Stimulated activated naive CD8-positive, alpha-beta T cell treated with anti-CD3 and anti-CD28 coated beads, Interleukin-15, Interleukin-2, amounts not matched to agents 100 U/mL and 50 U/mL, for 24 hours (primary cell): ENCODE measurements at places on chromosomes 12 and 14.

DNA sequence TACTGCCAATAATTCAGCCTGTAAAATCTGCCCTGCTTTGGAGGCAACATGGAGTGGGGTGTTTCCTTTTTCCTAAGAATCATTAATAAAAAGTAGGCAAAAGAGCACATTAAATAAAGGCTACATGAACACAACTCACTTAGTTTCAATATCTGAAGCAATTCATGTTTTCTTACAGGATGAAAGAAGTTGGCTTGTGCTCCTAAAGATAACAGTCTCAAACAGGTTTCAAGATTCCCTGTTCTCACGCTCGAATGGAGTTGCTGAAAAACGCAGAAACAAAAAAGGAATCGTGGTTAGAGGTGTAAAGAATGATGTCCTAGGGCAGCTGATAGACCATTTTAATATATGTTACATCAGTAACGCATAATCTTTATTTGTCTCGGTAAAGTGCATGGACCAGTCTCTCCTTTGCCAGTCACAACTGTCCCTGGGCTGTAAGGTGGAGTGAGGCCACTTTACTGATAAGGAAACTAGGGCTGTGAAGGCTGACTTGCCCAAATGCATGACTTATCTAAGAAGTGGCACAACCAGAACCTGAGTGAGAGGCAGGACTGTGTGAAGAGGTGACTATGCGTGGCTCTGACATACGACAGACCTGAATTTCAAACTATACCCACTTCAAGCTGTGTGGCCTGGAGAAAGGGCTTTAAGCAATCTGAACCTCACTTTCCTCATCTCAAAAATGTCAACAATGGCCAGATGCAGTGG, 12.6 kb downstream of the GIT2 start:
- DNase-seq: no peak

GRCh38 chr12:45121224-45121623, 70.3 kb upstream of the DBX2 start:
- no peak for DNase-seq

- DNase-seq: no peak
Measured at GRCh38 chr12:96157427-96157826, 36.7 kb upstream of the ELK3 start.

DNA sequence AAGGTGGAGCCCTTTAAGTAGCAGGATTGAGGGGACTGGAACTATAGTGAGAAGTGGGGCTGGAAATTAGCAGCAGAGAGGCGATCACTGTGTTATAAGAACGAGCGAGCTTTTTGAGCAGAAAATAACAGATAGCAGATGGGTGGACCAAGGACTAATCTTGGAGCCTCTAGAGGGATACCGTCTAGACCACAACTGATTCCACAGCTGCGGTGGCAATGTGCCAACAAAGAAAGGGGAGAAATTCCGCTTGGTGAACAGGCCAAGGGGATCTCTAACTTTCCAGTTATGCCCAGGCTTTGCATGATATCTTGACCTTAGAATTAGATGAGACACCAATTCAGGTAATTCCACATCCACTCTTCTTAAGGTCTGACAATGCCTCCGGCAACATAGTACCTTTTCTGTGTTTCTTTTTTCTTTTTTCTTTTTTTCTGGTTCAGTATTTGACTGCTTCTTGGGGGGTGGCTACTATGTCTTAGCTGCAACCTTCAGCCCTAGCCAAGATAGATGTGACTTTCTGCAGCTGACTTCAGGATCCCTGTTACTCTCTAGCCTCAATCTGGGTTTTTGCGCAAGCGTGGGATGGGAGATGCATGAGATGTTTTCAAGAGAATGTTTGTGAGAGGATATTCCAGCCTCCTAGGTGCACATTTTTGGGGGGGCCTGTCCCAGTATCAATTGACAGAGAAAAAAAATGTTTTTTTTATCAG, 143.4 kb upstream of the CPSF6 start:
- DNase-seq: no peak

GRCh38 chr12:68981516-68981915, 48.5 kb upstream of the CPM start:
- DNase-seq: no peak

DNA sequence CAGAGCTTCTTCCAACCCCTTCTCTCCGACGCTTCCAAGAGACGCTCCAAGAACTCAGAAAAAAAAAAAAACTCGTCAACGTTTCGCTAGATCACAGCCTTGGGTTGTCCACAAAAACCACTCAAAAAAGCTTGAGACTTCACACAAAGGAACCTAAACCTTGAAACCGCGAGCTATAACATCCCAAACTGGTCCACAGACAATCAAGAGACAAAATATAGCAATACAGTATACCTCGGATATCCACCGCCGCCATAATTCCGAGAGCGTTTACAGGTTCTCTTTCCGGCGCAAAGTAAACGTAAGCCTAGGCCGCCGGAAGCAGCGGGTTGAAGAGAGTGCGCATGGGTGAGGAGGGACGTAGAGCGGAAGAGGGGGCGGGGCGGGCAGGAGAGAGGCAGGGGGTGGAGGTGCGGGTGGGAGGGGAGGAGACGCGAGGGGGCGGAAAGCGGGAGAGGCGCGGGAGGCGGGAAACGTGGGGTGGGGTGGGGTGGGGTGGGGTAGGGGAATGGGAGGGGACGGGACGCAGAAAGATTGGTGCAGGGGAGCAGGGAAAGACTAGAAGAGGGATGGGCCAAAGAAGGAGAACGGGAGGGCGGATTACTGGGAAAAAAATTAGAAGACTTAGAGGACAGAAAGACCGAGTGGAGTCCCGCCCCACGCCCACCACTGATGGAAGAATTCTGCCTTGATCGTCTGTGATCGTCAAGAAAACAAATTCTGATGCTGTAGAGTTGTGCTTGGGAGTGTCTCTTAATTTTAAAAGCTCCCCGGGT, at the start of gene MED6:
Gene MED6, minus strand, starts transcription at position 274 of the 776 bp plus-strand sequence. Its CDS starts 18 bp downstream, at position 256.
- peak; percentile 93 for DNase-seq

DNA sequence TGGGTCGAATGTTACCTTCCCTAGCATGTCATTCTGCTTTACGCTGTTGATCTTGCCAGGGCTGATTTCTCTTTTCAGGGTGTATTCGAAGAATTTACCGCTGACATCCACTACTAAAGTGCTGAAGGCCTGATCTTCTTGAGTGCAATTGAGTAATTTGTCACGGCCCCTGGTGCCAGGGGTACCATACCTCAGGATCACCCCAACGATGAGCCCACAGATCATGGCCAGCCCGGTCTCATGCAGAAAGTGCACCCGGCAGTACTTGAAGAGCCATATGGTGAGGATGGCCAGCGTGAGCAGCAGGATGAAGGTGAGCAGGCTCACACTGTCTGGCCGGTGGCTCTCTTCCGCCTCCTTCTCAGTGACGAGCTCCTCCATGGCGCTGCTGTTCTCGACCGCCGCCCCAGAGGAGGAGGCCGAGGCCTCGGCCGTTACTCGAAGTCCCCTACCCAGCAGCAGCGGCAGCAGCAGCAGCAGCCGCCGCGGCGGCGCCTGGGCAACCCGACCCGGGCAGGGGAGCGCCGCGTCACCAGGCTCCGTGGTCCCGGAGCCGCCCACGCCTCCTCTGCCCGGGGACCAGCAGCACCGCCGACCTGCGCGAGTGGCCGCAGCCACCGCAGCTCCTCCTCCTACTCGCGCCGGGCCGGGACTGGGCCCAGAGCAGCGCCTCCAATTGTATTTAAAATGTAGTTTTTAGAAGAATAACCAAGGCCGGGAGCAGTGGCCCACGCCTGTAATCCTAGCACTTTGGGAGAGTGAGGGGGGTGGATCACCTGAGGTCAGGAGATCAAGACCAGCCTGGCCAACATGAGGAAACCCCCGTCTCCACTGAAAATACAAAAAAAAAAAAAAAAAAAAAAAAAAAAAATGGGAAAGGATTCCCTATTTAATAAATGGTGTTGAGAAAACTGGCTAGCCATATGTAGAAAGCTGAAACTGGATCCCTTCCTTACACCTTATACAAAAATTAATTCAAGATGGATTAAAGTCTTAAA, 58.5 kb upstream of the TMPO start:
- DNase-seq: peak; percentile 58

- no peak for DNase-seq
Measured at GRCh38 chr12:110885152-110885840, 35.1 kb downstream of the MYL2 start.

DNA sequence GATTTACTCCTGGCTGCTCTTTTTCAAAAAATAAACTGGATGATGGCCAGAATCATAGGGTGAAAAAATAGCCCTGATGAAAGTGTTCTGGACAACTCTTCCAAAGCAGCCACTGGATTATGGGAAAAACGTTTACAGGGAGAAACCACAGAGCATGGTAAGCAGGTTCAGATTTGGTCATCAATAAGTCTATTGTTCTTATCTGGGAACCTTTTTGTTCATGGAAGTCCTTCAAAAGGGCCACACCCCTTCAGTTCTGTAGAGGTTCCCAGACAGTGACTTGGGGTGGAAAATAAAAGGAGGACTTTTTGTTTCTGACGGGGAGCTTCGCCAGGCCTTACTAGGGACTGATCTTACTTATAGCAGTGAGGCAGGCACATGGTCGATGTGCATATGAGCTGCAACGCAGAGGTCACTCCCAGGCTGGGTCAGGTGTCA, 117.4 kb upstream of the SLC38A2 start:
- no peak for DNase-seq

DNA sequence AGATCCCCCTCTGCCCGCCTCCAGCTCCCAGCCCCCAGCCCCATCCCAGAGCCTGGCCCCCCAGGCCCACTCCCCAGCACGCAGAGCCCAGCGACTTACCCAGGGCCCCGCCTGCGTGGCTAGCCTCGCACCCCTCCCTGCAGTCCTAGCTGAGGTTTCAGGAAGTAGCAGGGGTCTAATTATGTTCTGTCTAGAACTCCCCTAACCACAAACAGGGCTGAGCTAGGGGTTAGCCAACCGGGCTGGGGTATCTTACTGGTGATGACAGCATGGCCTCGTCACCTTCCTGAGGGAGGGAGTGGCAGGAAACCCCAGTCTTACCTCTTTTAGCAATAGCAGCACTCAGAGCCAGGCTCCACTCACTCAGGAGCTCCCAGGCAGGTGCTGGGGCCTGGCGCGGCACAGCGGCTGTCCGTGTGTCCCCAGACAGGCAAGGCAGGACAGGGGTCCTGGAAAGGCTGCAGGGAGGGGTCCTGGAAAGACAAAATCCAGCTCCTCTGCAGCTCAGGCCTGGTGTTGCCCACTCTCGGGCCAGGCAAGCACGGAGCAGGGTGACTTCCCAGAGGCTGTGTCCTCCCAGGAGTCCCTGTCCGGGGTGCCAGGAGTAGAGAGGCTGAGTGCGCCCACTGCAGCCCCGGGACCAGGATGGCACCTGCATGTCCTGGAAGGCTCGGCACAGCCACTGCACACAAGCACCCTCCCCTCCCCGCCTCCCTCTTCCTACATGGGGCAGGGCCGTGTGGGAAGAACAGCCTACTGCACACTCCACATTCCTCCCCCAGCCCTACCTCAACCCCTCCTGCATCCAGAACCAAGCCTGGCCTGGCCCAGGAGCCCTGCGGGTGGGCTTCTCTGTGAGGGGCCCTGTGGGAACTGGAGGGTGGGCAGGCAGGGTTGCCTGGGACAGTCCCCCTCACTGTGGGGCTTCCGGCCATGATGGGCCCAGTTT, at the start of gene GPR132:
Gene GPR132, minus strand, starts transcription at position 151 of the 949 bp plus-strand sequence. CDS start 10,010 bp downstream, outside the sequence.
- DNase-seq: peak; percentile 86

GRCh38 chr14:84927096-84927827, 602.7 kb upstream of the FLRT2 start:
- no peak for DNase-seq

DNA sequence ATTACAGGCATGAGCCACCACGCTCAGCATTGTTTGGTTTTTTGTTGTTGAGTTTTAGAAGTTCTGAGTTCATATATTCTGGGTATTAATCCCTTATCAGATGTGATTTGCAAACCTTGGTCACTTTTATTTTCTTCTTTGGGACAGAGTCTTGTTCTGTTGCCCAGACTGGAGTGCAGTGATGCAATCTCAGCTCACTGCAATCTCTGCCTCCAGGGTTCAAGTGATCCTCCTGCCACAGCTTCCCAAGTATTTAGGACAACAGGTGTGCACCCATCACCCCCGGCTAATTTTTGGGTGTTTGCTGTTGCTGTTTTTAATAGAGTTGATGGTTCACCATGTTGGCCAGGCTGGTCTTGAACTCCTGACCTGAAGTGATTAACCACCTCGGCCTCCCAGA, 11.8 kb downstream of the USP30 start:
- DNase-seq: no peak

DNA sequence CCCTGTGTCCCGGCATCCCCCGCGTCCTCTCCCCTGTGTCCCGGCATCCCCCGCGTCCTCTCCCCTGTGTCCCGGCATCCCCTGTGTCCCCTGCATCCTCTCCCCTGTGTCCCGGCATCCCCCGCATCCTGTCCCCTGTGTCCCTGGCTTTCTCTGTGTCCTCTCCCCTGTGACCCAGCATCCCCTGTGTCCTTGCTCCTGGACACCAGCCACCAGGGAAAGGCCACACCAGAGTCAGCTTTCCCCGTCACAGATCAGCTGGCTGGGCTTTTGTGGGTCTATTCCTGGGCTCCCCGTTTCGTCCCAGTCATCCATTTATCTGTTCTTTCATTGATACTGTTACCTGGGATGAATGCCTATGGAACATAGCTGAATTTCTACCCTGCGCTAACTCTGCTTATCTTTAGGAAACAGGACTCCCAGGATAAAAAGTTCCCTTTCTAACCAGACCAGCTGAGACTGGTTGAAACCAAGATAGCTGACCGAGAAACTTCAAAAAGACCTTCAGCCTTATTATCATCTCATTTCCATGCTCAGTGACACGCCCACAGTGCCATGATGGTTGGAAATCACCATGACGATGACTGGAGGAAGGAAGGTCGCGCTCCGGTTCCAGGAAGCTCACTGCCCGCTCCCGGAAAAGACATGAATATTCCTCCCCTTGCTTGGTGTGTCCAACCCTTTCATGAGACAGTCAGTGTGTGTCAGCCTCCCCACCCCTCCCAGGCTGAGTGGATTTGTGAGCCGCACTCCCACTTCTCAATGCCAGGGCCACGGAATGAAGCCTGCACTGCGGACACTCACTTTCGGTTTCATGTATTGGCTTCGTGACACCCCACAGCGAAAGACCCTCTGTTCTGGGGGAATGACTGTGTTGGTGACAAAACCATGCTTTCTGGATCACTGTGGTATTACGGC, 276.4 kb upstream of the SFSWAP start:
- DNase-seq: no peak

GRCh38 chr12:119288576-119288975, 46.0 kb upstream of the CCDC60 start:
- DNase-seq: no peak

DNA sequence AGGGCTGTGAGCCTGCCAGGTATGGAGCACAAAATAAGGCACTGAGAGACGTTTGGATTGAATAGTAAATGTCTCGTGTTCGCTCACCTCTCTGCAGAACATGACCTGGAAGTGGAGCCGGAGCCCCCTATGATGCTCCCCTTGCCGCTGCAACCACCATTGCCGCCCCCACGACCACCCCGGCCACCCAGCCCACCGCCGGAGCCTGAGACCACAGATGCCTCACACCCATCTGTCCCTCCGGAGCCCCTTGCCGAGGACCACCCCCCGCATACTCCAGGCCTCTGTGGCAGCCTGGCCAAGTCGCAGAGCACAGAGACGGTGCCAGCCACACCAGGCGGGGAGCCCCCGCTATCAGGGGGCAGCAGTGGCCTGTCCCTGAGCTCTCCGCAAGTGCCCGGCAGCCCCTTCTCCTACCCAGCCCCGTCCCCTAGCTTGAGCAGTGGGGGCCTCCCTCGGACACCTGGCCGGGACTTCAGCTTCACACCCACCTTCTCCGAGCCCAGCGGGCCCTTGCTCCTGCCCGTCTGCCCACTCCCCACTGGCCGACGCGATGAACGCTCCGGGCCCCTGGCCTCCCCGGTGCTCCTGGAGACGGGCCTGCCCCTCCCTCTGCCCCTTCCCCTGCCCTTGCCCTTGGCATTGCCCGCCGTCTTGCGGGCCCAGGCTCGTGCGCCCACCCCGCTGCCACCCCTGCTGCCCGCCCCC, 18.7 kb downstream of the SETD1B start:
- DNase-seq: no peak

- no peak for DNase-seq
Measured at GRCh38 chr12:54616933-54617680, 17.6 kb downstream of the LACRT start.
